Inflammatory macrophage treated with lipopolysaccharide for 4 hours (primary cell): ENCODE measurements at places on chromosomes 7 and 10.

GRCh38 chr10:24133835-24134234 lies 75.1 kb upstream of the KIAA1217 start:
- no peak for DNase-seq

GRCh38 chr7:78225534-78225933 lies 427.0 kb downstream of the PHTF2 start:
- no peak for DNase-seq

DNA sequence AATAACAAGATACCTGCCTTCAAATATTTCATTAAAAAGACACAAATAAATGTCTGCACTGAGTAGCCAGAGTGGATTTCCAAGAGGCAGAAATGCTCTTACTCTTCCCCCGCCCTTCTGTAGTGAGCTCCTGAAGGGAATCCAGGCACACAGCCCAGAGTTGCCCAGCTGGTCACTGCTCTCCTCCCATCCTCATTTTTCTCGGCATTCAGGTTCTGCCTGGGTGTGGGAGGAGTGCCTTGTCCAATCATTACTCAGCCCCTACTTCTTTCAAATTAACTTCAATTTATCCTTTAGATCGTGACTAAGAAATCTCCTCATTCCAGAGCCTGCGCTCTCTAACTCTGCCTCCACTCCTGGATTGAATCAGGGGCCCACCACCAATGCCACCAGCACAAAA lies 12.2 kb downstream of the CCDC6 start:
- no peak for DNase-seq

DNA sequence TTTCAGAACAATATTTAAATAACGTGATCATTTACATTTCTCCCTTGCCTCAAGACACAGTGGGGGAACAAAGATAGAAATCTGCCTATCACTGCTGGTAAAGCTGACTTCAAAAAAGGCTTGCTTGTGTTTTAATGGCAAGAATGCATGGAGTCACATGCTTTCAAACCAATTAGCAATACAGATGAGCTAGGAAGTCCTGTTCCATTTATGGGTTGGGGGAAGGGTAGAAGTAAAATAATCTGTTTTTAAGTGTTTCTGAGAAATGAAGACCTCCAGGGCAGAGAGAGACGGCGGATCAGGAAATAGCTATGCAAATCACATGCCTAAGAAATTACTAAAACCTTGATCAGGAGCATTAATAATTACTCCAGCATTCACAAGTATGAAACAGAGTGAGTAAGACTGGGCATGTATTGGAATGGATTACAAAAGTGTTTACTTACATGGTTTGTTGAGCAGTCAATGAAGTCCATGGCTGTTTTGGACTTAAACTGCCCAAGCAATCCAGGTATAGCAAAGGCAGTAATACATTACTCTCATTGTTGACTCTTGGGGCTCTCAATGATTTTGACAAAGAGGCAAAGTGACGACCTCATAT lies 142.0 kb downstream of the ARID5B start:
- no peak for DNase-seq

DNA sequence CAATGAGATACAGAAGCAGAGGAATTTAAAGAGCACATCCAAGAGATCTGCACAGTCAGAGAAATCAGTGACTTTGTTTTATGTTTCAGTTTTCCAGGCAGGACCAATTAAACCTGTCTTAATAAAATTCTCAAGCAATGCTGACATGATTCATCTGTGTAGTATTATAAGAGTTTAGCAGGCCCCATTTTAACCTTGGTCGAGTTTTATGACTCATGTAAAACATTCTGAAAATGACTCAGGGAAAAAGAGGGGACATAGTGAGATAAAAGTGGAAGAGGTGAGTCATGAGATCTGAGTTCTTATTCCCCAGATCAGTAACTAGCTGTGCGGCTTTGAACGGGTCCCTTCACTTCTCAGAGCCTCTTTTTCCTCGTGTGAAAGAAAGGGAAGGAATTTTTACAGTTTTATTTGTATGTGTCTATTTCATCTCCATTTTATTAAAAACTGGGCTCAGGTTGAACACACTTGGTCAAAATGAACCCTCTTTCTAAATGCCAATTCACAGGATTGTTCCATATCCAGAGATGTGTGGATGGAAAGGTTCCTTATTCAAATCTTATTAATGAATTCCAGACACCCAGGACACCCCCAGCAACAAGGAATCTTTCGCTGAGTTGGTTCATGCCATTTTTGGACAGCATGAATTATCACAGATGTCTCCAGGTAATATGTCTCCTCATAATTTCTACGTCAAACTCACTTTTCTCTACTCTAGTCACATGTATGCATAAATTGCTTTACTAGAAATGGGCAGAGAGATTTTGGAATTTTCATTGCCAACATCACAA lies 143.2 kb downstream of the JAZF1 start:
- peak; percentile 63 for DNase-seq

DNA sequence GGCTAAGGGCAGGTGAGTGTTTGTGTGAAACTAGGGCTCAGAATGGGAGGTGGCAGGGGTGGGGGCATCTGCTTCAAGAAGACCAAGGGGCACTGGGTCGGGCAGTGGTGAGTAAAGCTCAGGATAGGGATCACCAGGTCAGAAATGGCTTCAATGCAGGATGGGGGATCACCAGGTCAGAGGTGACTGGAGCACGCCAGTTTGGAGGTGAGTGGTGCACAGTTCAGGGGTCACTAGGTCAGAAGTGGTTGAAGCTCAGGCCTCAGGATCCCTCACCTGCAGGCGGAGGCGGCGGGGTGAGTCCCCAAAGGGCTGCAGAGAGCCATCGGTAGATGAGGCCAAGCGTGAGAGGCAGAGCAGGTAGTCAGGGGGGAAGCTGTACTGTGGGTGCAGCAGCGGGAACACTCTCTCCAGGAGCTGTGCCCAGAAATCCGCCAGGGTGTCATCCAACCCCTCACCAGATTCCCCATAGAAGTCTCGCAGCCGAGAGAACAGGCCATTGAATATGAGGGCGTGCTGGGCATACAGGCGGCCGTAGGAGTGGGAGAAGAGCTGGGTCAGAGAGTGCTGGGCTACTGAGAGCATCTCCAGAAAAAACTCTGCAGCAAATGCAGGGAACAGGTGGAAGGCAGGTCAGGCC lies 1.8 kb downstream of the GPC2 start:
- DNase-seq: no peak

DNA sequence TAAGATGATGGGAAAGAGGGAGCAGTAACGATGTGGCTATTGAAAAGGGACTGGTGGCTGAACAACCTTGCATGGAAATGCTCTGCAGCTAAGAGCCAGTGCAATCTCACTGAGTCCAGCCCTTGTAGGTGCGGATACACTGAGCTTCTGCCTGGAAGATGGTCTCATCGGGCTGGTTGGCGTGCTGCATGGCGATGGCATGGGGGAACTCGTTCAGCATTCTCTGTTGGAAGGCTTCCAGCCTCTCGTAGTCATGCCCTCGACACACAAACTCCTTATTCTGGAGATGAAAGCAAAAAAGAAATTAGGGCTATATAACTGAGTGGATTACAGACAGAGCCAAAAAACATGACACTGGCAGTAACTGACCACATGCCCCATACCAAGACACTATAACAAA lies 197.8 kb upstream of the IMMP2L start:
- no peak for DNase-seq

DNA sequence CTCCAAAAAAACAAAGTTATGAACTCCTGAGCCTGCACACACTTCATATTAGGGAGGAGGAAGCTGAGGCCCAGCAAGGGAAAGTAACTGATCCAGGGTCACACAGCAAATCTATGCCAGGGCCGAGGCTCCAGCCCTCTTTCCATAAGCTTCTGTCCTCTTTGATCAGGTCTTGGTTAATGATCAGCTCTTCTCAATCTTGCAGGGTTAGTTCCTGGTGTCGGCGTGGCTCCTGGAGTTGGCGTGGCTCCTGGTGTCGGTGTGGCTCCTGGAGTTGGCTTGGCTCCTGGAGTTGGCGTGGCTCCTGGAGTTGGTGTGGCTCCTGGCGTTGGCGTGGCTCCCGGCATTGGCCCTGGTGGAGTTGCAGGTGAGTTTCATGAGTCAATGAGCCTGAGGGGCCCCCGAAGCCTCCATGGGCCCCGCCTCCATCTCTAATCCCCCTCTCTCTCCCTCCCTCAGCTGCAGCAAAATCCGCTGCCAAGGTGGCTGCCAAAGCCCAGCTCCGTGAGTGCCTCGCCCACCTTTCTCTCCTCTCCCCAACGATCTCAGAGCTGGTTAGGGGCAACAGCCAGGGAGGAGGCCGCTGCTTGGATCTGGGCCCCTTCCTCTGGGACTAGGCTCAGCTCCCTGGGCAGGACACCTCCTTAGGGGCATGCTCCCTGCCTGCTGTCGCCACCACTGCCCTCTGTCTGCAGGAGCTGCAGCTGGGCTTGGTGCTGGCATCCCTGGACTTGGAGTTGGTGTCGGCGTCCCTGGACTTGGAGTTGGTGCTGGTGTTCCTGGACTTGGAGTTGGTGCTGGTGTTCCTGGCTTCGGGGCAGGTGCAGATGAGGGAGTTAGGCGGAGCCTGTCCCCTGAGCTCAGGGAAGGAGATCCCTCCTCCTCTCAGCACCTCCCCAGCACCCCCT lies 23.7 kb upstream of the LIMK1 start:
- DNase-seq: no peak

- no peak for DNase-seq
These were observed 67.8 kb downstream of the ZNF365 start for GRCh38 chr10:62442006-62442405.
